ENCODE measurements at places on chromosomes 3 and 15. TPM values are rescaled to one million over a fixed set of nuclear protein-coding genes. Genes with fewer than 3 reads are reported as not detected.

Gene THBS1
- 67.3 TPM for total RNA-seq

GRCh38 chr3:144237351-144237750, 265.7 kb downstream of the DIPK2A start:
- DNase-seq, result no peak

DNA sequence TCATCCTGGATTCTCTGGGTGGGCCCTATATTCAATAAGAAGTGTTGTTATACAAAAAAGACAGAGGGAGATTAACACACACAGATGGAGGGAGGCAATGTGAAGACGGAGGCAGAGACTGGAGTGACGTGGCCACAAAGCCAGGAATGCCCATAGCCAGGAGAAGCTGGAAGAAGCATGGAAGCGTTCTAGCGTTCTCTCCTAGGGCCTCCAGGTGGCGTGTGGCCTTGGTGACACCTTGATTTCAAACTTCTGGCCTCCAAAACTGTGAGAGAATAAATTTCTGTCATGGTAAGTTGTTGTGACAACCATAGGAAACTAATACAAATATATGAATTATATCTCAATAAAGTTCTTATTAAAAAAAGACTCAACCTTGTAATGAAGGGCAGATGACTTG, 21.3 kb downstream of the THBS1 start:
- DNase-seq, result no peak

- DNase-seq, result no peak
These were observed 13.3 kb upstream of the RBP1 start for GRCh38 chr3:139552632-139553365.

DNA sequence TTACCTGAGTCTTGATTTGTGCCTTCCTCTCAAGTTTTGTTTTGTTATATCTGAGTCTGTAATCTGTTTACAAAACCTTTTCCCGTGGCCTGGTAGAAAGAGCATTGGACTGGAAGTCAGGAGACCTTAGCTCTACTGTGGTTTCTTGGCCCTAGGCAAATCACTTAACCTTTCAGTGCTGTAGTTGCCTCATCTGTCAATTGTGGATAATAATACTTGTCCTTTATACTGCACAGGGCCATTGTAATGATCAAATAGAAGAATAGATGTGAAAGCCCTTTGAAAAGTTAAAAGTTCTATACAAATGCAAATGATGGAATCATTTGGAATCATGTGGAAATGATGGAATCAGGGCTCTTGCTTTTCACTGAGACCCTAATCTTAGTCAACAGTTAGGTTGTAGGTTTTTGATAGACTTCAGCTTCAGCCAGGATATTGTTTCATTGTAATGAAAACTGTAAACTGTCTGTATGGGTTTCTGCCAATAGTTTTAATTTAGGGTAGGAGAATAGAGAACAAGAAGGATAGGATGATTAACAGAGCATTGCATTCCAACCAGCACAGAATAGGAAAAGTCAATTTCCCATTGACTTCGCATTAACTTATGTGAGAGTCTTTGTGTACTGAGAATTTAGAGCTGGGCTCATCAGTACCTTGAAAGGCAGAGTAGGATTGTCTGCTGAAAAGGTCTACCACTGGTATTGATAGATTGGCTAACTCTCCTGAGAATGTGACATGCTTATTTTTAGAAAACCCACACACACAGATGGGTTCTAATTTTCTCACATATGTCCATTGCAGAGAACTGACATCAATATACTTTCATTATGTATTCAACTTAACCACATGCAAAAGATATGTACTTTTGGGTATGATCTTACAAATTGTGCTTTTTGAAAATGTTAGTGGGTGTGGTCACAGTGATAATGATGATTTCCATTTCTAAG, 21.8 kb downstream of the MAP2K5 start:
- no peak for DNase-seq

GRCh38 chr15:63339006-63339766, 42.5 kb downstream of the CA12 start:
- DNase-seq, result no peak

Gene ST8SIA2
- 7.0 TPM for total RNA-seq

- DNase-seq, result no peak
These were observed 8.1 kb downstream of the ZBTB47 start for GRCh38 chr3:42661593-42662022.

DNA sequence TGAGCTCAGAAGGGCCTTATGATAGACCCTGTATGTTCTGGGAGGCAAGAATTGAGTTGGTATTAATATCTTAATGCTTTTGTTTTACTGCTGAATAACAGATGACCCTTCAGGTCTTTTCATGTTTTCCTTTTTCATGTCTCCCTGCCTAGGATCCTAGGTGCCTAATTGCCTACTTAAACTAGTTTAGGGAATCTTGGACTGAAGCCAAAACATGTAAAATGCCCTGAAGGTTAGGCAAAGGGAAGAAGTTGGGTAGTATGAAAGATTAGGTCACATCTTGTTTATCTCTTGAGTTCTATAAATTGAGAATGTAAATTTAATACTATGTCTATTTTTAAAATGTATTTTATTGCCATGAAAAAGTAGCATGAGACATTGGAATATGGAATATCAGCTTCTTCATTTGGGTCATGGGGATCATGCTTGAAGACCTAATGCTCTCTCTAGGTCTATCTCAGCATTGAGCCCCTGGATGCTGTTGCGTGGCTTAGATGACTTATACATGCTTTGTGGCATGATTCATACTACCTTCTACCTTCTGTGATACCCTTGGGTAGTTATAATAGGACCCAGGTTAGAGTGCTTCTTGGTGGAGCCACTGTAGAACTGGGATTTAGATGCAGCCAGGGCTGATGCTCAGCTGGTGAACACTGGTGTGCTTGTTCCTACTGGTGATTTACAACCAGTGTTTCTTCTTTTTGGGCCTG, 26.4 kb downstream of the RBM6 start:
- DNase-seq, result peak; percentile 7

GRCh38 chr3:104132566-104133403, 1233.9 kb upstream of the ALCAM start:
- no peak for DNase-seq

DNA sequence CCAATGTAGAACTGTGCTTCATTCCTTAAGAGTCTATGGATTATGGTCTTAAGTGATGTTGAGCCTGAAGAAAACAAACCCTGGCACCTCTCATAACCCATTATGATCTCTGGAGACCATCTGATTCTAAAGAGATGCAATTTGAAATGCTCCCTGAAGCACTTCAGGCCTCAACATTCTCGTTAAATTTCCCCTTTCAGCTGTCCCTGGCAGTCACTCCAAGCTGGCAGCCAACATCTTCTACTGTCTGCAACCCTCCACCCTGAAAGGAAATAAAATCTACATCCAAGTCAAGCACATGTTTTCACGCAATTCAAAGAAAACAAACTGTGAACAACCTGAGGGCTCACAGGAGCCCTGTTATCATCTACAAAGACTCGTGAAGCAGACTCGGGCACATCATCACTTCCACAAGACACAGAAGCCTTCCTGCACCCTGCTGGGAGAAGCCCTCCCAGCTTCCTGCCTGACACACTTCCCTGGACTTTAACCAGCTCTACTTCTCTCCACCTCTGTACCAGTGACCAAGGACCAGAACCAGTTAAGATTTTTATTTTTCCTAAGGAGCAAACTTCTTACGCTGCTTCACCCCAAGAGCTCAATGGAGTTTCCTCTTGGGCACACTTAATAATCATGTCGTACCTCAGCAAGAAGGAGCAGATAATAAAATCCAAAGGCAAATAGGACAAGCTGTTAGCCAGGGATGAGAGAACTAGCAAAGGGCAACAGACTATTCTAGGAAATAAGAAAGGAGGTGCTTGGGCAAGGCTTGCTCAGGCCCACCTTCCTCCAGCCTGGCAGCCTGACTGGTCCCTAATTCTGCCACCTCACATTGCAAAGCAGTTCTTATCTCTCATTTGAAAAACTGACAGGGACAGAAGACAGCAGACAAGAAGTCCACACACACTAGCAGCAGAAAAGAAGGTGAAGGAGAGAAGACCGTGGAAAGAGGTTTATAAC, 67.1 kb downstream of the MAGI1 start:
- no peak for DNase-seq

DNA sequence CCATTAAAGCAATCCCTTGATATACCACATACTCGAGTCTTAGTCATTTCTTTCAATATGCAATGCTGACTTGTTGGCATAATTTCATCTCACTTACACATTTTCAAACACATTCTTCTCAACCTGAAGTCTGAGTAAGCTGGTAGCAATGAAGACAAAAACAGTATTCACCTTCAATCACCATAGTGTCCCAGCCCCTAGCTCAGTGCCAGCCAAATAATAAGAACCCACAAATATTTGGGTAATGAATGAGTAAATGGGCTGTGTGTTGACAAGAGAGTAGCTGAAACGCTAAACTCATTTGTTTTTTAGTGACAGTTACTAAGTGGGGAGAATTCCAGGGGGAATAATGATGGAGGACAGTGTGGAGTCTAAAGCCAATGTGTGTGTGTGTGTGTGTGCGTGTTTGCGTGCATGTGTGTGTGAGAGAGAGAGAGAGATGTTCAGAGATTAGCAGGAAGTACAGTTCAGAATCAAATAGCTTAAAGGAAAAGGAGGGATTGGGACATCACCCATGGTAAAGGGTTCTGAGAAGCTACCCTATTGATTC, 165.7 kb downstream of the GAP43 start:
- DNase-seq, result peak; percentile 80

DNA sequence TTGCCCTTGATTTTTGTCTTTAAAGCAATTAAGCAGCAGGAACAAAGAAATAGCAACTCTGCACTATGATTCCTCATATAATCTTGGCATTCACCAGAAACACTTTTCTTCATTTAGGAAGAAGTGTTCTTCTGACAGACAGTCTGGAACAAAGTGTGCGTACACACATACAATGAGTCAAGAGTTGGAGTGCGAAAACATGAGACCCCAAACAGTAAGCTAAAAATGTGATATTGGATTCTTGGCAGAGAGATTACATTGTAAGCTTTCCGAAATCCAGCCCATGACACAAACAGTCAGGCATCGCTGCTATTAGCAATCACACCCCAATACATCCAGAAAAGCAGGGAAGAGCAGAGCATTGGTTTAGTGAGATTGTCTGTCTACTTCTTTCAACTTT, 306.7 kb upstream of the TBC1D5 start:
- no peak for DNase-seq

DNA sequence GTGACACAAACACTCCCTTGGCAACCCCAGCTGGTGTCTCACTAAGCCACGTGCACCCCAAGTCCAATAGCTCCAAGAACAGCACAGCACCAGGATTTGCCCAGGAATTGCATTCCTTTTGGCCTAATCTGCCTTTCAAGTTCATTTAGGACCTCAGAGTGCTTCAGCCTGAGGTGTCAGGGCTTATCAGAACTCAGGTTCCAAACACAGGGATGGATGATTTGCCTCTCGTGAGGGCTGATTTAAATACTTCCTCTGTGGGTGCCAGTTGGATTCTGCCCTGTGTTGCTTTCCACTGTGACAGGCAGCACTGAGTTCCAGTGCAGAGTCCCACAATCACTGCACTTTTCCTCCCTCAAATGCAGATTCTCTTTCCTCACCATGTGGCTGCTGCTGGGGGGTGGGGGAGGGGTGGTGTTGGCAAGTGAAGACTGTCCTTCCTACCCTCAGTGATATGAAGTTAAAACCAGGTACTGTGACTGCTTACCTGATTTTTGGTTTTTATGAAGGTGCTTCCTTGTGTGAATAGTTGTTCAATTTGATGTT, 204.3 kb upstream of the STAC start:
- DNase-seq, result no peak

DNA sequence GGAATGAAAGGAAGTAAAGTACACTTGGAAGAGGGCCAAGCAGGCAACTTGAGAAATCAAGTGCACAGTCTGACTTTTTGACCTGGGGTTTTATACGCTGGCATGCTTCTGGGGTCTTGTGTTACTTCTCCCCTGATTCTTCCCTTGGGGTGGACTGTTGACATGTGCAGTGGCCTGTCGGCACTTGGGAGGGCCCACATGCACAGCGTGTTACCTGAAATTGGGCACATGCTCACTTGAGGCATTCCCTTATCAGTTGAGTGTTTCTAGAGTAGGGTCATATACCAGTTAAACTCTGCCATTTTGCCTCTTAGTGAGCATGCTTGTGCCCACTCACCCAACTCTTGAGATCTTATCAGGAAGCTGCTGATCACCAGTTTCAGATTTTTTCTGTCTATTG, 329.1 kb upstream of the SOX2 start:
- no peak for DNase-seq
